ENCODE measurements at places on chromosomes 4 and X. TPM values are rescaled to one million over a fixed set of nuclear protein-coding genes. Genes with fewer than 3 reads are reported as not detected.

IQCM gene
- not detected for total RNA-seq

AADAT gene
- 4.9 TPM for total RNA-seq

PF4V1 gene
- total RNA-seq: not detected

TMEM187 gene
- 7.3 TPM for total RNA-seq

IL1RAPL1 gene
- 0.39 TPM for total RNA-seq

GDPD2 gene
- total RNA-seq: under 0.01 TPM

SH3D19 gene
- total RNA-seq: 86.0 TPM

SMIM20 gene
- total RNA-seq: 24.2 TPM

All from subcutaneous preadipocyte (primary cell).